Stimulated activated CD4-positive, alpha-beta T cell treated with anti-CD3 and anti-CD28 coated beads, Interleukin-2, amount 100 ng/mL, for 4 hours (primary cell): ENCODE measurements at places on chromosomes 5 and 9.

GRCh38 chr9:98968601-98969337 is 25.1 kb downstream of the COL15A1 start:
- DNase-seq: no peak

GRCh38 chr9:95441081-95441480 is 75.7 kb downstream of the PTCH1 start:
- DNase-seq: no peak

GRCh38 chr9:113609562-113610318 is 146.2 kb downstream of the RGS3 start:
- DNase-seq: no peak

GRCh38 chr9:1759009-1759408 is 256.1 kb upstream of the SMARCA2 start:
- DNase-seq: no peak

- DNase-seq: no peak
Observed at GRCh38 chr5:464843-465590, 22.0 kb downstream of the EXOC3 start.

DNA sequence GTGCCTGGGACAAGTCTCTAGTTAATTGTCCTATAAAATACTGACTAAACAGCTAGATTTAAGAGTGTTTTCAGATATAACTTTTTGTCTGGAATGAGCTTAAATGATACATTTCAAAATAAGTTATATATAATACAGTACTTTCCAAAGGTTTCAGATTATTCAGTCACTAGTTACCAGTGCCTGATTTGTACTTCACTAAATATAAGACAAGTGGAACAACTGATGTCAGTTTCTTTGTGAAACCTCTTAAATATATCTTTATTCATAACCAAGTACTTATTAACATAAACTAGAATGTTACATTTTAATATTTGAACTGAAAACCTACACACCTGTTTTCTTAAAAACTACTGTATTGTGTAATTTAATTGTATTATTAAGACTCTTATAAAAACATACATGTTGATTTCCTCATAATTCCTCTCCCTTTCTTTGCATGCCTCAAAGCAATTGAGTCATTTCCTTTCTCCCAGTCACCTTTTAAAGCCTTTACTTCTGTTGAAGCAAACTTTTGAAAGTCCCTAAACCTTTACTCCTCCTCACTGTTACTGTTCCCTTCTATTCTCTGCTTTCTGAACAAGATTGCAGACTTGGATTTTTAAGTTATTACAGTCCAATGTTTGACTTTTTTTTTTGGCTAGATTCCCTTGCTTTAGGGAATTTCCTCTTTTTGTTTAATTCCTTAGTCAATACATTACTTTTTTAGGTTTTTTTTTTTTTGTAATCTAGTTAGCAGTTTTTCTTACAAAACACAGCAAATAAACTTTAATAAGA is 8.7 kb upstream of the SEMA6A start:
- DNase-seq: no peak

DNA sequence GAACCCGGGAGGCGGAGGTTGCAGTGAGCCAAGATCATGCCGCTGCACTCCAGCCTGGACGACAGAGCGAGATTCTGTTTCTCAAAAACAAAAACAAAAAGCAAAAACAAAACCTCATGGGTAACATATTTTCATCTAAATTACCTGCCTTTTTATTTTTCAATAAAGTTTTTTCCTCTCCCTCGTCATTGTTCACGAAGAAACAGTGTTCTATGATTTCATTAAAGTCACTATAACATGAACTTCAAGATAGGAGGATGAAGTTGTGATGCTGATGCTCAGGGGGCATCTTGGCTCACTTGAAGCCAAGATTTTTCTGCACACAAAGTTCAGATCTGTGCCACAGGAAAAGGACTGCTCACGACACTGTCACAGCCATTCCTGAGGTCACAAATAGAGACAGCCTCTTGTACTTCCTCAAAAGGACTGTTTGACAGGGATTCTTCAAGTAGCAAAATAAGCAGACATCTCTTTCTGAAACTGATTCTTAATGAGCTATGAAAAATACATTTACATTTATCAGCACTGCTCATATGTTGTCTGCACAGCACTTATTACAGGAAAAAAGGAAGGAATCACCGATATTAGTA is 16.1 kb downstream of the NIPSNAP3B start:
- no peak for DNase-seq

- DNase-seq: no peak
Observed at GRCh38 chr5:19770396-19770795, 217.6 kb downstream of the CDH18 start.

GRCh38 chr5:106195679-106196474 is 1474.9 kb downstream of the EFNA5 start:
- DNase-seq: no peak

GRCh38 chr5:58317009-58317408 is 142.9 kb downstream of the PLK2 start:
- DNase-seq: no peak

- no peak for DNase-seq
Observed at GRCh38 chr9:22159586-22159985, 150.5 kb upstream of the CDKN2B start.

DNA sequence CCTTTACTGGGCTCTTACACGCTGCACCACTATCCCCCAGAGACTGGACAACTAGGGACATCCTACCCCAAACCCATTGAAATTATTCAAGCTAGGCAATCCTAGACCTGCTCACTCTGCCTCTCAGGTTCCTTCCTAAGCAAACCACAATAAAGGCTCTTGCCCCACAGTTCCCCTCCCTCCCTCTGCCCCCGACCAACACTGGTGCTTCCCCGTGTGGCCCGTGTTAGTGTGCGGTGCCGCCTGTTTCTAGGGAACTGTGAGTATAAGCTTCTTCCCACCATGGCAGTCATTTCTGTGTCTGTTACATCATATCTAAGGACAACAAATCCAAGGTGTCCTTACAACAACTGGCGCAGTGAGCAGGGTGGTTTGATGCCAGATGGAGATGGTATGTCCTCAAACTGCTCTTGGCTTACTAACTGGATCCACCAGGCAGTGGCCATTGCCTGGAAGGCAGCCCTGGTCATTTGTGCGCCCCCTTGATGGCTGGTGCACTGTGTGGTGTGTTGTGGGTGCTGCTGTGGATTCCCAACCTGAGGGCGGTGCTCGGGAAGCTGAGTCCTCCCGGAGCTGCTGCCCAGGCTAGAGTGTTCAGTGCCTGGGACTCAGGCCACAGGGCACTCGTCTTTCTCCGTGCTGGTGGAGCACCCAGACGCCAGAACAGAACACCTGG is 8.4 kb upstream of the MXD3 start:
- no peak for DNase-seq

DNA sequence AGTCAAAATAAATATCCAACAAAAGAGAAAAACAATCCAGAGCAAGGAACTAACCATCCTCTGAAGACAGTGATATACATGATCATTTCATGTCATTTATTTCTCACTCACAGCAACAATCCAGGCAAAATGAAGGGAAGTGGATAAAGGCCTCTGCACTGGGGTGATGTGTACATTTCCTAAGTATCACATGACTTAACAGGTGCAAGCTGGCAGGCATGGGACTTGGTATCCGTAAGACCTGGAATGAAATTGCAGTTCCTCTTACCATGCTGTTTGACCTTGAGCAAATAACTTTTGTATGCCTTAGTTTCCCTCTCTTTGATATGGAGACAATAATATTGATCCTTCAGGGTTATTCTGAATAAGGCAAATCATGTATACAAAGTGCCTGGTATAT is 77.6 kb downstream of the PRLR start:
- DNase-seq: no peak

GRCh38 chr5:77367741-77368140 is 124.4 kb downstream of the WDR41 start:
- no peak for DNase-seq

DNA sequence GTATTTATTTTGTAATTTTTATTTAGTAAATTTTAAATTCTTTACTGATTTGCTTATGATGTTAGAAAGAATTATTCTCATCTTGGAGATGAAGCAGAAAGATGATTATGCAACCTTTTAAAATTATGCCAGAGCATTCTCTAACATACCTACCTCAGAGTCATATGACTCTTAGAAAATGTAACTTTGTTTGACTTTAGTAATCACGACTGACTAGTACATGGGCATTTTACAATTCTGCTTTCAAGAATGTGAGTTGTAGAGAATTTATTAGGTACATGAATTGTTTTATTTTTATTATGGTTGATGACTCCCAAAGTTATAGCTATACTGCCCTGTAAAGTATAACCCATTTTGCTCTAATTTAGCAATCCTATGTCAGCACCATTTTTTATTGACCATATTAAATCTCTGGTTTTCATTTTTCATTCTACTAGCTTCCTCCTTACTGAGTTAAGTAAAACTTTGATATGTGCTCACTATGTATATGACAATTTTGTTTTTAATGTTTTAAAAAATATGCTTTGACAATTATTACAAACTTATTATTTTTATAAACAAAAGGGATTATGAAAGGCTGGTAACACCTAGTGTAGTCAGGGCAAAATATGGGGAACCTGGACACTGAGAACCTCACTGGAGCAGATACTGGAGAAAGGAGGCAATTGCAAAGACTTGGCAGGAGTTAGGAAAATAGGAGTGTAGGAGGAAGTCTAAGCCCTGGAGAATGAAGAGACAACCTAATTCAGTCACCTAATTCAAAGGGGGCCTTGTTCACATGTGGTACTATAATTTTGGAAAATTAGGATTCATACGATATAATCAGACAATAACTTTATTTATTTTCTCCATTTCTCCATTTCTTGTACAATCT is 249.7 kb upstream of the DAB2 start:
- no peak for DNase-seq

- no peak for DNase-seq
Observed at GRCh38 chr9:12718482-12719026, 25.4 kb downstream of the TYRP1 start.

DNA sequence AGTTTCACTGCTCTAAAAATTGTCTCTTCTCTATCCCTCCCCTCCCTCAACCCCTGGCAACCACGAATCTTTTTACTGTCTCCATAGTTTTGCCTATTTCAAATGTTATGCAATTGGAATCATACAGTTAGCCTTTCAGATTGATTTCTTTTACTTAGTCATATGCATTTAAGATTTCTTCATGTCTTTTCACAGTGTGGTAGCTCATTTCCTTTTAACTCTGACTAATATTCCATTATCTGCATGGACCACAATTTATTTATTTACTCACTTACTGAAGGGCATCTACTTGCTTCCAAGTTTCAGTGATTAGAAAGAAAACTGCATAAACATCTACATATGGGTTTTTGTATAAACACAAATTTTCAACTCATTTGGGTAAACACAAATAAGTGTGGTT is 372.3 kb downstream of the CDH18 start:
- DNase-seq: no peak

DNA sequence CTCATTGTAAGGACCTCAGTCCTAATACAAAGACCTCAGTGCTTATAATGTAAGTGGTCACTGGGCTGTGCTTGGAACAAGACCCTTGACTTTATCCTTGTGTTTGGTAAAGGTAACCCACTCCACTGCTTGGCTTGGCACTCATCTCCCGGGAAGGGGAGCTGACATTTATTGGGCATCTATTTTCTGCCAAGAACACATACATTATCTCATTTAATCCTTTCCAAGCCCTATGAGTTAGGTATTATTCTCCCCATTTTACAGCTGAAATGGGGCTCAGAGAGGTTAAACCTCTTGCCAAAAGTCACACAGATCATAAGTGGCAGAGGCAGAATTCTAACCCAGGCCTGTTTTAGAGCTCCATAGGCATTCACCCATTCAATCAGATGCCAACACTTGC is 32.4 kb downstream of the STC2 start:
- DNase-seq: no peak

- DNase-seq: no peak
Observed at GRCh38 chr9:76352026-76352620, 42.1 kb downstream of the RFK start.

- DNase-seq: no peak
Observed at GRCh38 chr5:153619771-153620170, 129.3 kb downstream of the GRIA1 start.

DNA sequence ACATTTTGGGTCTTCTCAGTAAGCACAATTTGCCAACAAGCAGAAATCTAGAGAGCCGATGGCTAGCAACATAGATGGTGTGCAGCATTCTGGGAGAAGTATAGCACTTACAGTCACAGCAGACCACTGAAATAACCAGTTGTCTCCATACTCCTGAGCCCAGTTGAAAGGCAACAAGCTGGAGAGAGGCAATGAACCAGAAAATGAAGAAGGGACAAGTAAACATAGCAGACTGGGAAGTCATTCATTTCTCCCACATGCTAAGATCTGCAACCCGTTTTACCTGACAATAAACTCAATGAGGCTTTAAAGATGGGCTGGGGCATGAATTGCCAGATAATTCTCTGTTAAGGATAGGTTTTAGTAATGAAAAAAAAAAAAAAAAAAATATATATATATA is 575.6 kb upstream of the GRAMD2B start:
- no peak for DNase-seq

DNA sequence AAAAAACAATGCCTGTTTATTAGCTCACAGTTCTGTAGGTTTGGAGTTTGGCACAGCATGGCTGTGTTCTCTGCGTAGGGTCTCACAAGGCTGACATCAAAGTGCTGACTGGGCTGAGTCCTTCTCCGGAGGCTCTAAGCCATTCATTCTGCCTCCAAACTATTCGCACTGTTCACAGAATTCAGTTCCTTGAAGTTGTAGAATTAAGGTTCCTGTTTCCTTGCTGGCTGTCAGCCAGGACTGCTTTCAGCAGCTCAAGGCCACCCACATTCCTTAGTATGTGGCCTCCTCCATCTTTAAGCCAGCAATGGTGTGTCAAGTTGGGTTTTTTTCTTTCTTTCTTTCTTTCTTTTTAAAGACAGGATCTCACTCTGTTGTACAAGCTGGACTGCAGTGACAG is 161.9 kb downstream of the CDH6 start:
- DNase-seq: no peak

GRCh38 chr5:122314036-122314435 is 2.0 kb downstream of the SNCAIP start:
- DNase-seq: no peak

DNA sequence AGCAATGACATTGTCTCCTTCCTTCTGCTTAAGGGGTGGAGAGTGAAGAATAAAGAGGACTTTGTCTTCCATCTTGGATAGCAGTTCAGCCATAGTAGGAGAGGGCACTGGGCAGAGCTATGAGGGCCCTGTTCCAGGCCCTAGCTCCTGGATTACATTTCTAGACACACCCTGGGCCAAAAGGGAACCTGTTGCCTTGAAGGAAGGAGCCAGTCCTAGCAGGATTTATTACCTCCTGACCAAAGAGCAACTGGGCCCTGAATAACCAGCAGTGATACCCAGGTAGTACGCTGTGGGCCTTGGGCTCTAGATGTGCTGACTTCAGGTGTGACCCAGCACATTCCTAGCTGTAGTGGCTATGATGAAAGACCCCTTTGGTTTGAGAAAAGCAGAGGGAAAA is 95.8 kb downstream of the RMI1 start:
- DNase-seq: no peak

GRCh38 chr5:124745928-124746915 is at the start of gene ZNF608:
Gene ZNF608, minus strand, starts transcription at chr5:124746639. Its CDS starts 1,650 bp downstream, at chr5:124744989.
- no peak for DNase-seq

- DNase-seq: no peak
Observed at GRCh38 chr9:8078641-8079140, 279.1 kb upstream of the DMAC1 start.

DNA sequence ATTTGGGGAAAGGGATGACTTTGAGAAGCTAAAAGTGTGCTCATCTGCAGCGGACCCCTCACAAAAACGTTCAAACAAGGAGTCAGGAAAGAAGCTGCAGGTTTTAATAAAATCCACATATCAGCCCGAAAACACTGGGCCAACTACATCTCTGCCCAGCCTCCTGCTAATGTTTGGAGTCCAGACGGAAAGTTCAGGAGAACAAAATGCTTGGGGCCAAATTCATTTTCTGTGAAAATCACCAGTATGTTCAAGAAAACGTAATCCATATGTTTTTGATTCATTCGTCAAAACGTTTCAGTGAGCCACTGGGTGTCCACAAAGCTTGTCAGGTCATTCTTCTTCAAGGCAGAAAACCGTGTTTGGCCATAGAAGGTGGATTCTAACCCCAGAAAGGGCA is 87.5 kb upstream of the GAS1 start:
- DNase-seq: no peak
